NCI-H510A (cell line): ENCODE measurements at places on chromosomes 3 and 15.
A peak's percentile ranks its signal among the peaks of the same experiment; 100 is the strongest.

DNA sequence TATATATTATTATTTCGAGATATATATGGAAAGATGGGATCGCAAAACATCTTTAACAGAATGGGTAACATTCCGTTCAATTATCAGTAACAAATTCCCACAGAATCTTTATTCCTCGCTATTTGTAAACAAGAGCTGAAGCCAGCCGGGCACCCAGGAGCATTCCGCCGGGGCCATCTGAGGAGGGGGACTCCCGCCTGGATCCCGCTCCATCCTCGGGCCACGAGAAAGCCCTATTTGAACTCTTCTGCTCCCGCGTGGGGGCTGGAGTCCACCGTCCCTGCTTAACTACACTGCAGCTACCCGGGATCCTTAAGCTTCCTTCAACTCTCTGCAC, 687 bp downstream of the GPR176 start:
- no peak for DNase-seq

DNA sequence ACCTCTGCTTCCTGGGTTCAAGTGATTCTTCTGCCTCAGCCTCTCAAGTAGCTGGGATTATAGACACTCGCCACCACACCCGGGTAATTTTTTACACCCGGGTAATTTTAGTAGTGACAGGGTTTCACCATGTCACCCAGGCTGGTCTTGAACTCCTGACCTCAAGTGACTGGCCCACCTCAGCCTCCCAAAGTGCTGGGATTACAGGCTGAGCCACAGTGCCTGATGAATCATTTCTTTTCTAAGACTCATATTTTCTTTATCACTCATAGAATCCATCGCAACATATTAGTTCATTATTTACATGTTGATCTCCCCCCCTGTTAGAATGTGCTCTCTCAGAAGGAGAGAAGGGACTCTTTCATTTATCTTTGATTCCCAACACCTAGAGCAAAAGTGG, 109.5 kb upstream of the PTPRG start:
- no peak for DNase-seq

DNA sequence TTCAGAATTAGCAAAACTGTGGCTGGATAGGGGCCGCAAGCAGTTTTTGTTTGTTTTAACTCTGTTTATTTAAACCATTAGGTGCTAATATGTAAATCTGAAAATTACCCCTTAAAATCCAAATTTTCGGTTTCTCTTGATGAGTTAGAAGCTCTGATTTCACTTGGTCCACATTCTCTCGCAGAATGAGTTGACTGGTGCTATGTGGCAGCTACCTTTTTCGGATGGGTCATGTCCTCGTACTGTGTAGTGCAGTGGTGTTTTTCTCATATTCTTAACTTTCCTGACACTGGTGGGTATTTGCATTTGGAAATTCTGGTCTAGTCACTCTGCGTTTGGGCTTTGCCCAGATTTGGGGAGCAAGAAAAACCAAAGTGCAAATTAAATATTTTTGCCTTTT, 87.1 kb downstream of the DIPK2A start:
- DNase-seq = no peak

GRCh38 chr3:25830373-25831280, 40.7 kb downstream of the OXSM start:
- DNase-seq = no peak

DNA sequence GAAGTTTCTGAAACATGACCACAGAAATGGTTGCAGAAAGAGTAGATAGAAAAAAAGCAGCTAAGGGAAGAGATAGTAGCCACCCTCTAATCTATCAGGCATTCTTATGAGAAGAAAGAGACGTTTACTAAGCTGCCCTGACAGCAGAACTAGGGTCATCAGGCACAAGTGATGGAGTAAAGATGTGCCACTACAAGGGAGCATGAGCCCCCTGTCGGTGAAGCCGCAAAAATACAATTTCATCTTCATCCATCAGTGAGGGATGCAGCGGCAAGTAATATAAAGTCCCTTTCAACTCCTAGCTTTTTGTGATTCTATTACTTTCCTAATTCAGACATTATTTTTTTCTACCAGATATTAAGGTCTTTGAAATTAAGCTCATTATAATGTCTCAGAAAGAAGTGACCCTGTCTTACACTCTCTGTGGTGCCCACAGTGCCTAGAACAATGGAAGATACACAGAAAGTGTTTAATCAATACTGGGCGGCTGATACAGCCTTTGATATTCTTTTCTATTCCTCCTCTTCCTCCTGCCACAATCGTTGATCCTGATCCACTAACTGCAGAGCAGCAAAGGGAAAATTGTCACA, 651.6 kb downstream of the NTRK3 start:
- no peak for DNase-seq

DNA sequence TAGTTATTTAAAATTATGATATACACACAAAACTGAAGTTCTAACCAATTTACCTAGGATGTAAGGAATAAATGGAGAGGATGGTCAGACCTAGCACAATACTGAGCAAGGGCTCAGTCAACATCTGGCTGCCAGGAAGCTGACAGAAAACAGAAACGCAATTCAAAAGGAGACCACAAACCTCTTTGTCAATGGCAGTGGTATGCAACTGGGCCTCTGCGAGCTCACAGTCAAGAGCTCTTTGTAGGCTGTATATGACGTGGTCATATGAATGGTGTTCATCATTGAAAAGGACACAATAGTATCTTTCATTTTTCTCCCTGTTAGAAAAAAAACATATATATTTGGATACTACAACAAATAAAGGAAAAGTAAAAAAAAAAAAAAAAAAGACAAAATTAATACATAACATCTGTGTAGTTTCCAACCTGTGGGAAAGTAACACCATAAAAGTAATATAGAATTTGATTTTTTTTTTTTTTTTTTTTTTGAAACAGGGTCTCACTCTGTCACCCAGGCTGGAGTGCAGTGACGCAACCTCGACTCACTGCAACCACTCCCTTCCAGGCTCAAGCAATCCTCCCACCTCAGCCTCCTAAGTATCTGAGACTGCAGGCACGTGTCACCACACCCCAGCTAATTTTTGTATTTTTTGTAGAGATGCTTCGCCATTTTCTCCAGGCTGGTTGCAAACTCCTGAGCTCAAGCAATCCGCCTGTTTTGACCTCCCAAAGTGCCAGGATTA, 37.9 kb downstream of the UBR1 start:
- no peak for DNase-seq

GRCh38 chr15:101246391-101246790, 5.5 kb downstream of the CHSY1 start:
- no peak for DNase-seq

GRCh38 chr3:131231710-131232389, 149.7 kb upstream of the NUDT16 start:
- DNase-seq = no peak

DNA sequence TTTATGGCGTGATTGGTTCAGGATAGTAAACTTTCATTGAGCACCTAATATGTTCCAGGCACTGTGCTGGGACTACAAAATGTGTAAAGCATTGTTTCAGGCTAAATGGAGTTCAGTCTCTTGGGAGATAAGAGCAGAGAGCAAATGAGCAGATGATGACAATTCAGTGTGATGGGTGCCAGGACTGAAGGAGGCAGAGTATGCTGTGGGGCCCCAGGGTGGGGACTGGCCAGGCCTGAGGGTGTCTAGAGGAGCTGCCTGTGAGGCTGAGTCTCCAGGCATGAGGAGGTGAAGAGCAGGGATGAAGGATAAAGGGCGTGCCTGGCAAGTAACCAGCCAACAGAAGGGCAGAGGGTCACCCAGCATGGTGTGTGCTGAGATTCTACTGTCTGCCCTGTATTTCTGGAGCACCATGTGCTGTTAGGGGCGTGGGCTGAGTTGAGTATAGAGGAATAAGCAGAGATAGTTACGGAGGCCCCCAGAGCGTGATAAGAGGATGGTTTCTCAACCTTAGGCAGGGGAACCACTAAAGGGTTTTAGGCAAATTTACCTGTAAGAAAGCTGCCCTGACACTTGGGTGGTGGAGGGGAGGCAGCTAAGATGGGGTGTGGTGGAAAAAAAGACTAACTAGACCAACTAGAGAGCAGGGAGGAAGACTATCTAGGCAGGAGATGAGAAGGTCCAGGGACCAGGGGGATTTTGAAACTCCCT, 38.5 kb downstream of the EPHB1 start:
- DNase-seq = no peak

GRCh38 chr15:57321485-57321884, 54.8 kb upstream of the CGNL1 start:
- DNase-seq = no peak

DNA sequence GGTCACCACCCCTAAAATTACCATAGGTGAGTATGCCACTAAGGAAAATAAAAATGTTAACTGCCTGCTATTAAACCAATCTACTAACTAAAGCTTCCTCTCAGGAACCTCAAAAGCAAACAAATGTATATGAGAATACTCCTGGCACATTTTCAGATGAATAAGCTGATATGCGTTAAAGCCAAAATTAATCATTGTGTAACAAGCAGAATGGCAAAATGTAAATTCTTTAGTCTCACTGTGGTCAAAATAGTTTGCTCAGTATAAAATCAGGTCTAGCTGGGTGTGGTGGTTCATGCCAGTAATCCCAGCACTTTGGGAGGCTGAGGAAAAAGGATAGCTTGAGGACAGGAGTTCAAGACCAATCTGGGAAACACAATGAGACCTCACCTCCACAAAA, 53.6 kb downstream of the SUMF1 start:
- no peak for DNase-seq

GRCh38 chr3:72270072-72270681, 485.2 kb upstream of the PROK2 start:
- no peak for DNase-seq

GRCh38 chr3:49900491-49901153, 3.1 kb downstream of the MST1R start:
- peak; percentile 56 for DNase-seq

DNA sequence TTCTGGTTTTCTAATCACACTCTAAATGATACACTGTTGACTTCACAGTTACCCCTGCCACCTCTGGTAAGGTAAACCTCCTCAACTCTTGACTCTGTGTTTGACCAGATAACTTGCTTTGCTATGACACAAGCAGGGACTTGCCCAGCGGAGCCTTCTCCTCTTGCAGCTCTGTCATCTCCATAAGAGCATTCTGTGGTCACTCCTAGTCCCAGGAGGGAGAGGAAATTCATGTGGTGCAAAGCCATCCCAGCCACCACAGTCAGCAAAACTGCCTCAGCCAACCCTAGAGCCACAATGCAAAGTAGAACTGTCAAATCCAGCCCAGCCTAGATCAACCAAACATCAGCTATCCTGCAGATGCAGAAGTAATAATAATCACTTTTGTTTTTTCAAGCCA, 144.7 kb upstream of the GADL1 start:
- DNase-seq = no peak

DNA sequence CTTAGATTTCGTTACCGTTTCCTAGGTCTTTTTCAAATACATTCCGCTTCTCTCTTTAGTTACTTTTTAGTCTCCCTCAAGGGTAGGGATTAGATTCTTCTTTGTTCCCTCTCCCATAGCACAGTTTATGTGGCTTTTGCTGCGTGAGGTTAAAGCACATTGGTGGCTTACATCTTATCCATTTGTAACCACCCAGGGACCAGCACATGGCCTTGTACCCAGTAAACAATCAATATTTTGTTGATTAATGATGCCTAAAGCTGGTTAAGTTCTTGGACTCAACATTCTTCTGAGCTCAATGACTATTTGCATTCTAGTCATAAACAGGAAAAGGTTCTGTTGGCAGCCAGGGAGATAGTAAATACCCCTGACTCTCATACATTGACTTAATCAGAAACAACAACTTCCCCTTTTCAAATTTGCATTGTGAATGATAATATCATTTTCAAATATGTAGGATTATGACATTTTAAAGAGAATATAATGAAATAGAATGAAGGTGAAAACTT, 60.2 kb downstream of the CACNA1D start:
- DNase-seq = no peak

DNA sequence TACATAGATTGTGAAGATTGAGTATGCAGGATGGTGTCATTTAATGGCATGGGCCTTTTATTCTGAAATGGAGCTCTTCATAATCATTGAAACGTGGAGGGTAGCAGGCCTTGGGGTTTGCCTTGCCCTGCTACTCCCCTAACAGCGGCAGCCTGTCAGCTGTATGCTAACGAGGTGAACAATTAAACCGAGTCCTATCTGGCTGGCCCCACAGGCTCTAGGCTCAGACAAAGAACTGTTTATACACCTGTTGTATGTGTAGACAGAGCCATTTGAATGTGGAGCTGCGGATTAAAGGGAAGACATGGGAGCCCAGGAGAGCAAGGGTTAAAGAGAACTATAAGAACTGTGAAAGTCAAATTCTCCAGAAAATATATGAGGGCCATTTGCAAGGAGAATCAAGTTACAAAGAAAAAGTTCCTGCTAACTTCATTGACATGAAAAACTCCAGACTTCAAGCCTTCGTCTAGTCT, 116.7 kb upstream of the CGNL1 start:
- peak; percentile 99 for DNase-seq

GRCh38 chr3:31724116-31724515, 191.4 kb downstream of the STT3B start:
- no peak for DNase-seq

DNA sequence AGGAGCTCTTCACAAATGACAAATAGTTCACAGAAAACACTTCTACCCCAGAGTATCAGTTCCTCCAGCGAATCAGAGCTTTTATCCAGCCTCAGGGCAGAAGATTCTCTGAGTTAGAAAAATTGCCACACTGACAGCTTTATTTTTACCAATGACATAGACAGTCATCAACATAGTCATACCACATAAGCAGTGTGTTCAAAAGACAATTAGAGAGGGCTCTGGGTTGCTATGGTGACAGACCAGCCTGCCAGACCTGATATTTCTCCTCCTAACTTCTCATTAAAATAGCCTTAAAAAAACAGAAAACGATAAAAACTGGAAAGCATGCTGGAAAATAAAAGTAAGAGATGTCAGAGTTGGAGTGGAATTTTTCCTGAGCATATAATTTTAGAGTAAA, 45.9 kb upstream of the COL6A5 start:
- no peak for DNase-seq
